ENCODE measurements at places on chromosomes 11 and 22.

GRCh38 chr22:31504282-31504681 lies 7.9 kb downstream of the SFI1 start:
- no peak for DNase-seq

DNA sequence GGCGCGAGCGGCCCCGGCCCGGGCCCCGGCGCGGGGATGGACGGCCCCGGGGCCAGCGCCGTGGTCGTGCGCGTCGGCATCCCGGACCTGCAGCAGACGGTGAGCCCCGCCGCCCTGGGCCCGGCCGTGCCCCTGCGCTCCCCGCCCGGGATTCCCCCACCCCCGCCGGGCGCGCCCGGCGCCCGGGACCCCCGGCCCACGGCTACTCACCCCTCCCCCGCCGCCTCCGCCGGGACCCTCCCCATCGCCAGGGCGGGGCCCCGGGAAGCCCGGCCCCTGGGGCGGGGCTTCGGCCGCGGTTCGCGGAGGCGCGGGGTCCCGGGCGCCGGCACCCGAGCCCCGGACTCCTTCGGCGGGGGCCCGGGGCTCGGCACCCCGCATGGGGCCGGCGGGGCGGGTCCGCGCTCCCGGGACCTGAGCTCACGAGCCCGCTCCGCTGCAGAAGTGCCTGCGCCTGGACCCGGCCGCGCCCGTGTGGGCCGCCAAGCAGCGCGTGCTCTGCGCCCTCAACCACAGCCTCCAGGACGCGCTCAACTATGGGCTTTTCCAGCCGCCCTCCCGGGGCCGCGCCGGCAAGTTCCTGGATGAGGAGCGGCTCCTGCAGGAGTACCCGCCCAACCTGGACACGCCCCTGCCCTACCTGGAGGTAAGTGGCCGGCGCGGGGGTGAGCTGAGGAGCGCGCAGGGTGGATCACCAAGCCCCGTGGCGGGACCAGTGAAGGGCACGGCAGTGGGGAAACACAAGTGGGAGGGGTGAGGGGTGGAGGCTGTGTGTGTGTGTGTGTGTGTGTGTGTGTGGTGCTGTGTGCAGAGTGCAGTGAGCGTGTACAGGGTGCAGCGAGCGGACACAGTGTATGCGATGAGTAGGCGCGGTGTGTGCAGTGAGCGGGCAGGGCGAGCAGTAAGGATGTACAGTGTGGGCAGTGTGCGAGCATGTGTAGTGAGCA lies 2.3 kb downstream of the SHANK3 start:
- DNase-seq, result no peak

GRCh38 chr11:64276653-64277431 lies 7.6 kb downstream of the BAD start:
- no peak for DNase-seq

DNA sequence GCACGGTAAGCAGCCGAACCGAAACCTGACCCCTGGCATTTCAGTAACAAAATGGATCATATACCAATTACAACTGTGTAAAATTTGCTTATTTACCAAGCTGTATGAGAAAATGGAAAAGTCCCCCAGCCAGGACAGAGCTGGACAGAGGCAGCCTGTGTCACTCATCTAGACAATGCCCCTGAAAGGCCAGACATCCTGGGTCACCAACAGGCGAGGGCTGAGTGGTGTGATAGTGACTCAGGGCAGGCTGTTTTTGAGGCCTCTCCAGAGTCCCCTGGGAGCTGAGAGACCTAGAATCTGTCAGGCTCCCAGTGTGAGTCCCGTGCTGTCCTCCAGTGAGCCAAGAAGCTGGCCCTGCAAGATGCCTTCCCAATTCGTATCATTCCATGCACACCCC lies 680.4 kb downstream of the TBC1D22A start:
- DNase-seq, result no peak

DNA sequence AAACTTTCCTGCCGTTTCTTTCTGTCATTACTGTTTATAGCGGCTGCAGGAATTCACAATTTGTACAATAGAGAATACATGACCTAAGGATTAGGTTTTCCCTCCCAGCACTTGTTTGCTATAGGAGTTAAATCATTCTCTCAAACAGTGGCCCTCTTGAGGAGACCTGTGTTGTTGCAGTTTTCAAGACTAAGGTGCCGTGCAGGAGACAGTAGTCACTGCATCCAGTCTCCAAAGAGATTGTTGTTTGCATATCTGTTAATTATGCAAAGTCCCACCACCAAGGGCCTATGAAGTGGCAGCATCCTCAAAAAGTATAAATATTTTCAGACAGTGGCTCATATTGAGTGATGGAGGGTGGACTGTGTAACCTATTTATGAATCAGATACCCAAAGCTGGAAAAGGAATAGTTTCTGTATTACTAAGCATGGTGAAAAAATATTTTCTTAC lies 2.3 kb downstream of the PRSS23 start:
- DNase-seq, result no peak

DNA sequence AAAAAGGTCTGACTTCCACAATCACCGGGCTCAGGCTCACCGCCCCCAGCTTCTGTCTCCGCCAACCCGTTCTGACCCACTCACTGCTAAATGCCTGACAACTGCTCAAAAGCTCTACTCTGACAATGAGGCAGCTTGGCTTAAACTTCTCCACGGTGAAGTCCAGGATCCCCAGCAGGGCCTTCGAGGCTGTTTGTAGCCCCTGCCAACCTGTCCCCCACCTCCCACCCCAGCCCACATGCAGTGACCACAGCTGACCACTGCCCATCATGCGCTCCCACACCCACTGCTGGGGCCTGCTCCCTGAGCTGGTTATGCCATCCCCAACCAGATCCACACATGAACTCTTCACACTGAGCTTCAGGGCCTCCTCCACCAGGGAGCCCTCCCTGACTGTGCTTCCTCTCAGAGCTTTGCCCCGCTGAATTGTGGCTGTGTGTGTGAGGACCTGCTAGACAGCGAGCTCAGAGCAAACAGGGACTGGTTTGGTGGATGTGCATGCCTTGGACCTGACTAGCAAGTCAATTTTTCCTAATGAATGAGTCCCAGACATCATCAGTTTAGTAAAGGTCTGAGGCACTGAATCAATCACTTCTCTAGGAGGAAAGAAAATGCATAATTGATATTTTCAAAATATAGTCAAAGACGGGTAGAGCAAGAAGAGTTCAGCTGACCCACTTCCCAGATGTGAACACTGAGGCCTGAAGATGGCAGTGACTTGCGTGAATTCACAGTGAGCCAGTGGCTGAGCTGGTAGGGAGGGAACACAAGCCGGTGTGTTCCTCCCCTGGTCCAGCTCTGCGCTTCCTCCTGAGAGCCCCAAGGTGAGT lies 7.7 kb downstream of the LRRC32 start:
- DNase-seq, result no peak

- no peak for DNase-seq
These were observed 74.7 kb downstream of the BUD13 start for GRCh38 chr11:116698080-116698479.

DNA sequence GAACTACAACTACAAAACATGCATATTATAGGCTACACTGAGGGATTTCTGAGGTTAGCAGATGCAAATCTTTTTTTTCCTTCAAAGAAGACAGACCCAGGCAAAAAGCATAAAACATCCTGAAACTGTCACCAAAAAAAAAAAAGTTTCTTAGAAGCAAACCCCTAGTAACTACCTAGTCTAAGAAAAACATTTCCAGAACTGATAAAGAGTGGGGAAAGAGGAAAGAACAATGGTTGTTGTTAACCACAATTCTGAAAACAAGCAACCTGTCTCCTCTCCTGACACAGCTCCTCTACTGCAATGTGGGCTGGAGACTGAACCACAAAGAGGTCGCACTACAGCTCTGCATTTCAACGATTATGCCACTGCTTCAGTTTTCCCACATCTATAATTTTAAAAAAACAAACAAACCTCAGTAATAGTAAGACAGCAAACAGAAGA lies 15.0 kb downstream of the DENND5A start:
- DNase-seq, result no peak

DNA sequence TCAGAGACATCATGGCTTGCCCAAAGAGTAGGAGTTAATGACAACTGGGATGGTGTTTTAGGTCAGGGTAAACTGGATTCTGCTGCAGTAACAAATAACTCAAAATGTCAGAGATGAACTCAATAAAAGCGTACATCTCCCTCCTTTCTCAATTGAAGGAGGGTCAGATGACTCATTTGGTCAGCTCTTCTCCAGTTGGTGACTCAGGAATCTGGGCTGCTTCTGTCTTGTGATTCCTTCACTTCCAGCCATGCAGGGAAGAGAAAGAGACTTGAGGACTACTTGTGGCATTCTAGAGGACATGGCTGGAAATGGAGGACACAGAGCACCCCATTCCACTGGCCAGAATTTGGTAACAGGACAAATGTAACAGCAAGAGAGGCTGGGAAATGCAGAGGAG lies 3.2 kb upstream of the SYT13 start:
- DNase-seq, result no peak

GRCh38 chr11:85751724-85752123 lies 59.2 kb downstream of the SYTL2 start:
- no peak for DNase-seq

DNA sequence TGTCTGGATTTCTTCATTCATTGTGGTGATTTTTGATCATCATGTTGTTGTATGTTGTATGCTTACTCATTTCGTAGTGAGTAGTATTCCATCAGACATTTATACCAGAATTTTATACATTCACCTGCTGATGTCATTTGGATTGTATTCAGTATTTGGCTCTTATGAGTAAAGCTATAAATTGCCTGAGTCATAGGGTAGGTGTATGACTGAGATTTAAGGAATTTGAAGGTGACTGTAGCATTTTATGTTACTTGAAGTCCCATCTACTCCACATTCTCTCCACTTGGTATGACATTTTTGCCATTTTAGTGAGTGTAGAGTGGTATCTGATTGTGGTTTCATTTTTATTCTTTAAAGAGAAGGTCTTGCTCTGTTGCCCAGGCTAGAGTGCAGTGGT lies 548.2 kb downstream of the TBC1D22A start:
- DNase-seq, result no peak

GRCh38 chr11:86740628-86741483 lies 59.5 kb upstream of the PRSS23 start:
- no peak for DNase-seq

GRCh38 chr11:8269636-8270035 lies 6.0 kb upstream of the LMO1 start:
- DNase-seq, result no peak

GRCh38 chr11:19712281-19713195 lies at the start of gene NAV2:
NAV2 (plus strand) TSS chr11:19712837; CDS start chr11:19713696, 859 bp downstream.
- DNase-seq, result peak; percentile 51

- DNase-seq, result no peak
These were observed 63.0 kb downstream of the TP53I11 start for GRCh38 chr11:44887636-44888035.

- no peak for DNase-seq
These were observed 31.3 kb upstream of the MYOD1 start for GRCh38 chr11:17687946-17688670.

GRCh38 chr11:73645121-73645969 lies 1.0 kb upstream of the PLEKHB1 start:
- DNase-seq, result no peak

DNA sequence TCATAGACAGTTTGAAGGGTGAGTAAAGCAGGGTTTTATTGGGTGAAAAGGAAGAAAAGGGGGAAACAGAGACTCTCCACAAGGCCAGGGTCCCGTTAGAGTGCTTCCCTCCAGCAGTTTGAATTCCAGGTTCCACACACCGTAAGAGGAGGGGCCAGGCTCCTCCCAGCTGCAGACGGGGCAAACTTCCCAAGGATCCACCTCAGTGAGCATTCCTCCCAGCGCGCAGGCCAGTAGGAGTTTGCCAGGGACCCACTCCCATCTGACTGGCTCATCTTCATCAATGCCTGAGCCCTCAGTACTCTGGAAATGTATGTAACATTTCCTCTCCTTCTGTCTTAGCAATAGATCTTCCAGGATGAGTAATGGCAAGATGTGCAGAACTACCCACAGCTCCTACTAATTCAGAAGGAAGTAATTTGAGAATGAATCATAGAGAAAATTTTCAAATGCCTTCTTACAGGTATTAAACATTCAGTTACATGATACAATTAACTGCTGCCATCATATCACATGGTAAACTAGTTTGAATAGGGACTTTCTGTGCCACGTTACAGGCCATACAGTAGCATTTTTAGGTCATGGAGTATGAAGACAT lies 34.0 kb upstream of the TRPC6 start:
- no peak for DNase-seq

DNA sequence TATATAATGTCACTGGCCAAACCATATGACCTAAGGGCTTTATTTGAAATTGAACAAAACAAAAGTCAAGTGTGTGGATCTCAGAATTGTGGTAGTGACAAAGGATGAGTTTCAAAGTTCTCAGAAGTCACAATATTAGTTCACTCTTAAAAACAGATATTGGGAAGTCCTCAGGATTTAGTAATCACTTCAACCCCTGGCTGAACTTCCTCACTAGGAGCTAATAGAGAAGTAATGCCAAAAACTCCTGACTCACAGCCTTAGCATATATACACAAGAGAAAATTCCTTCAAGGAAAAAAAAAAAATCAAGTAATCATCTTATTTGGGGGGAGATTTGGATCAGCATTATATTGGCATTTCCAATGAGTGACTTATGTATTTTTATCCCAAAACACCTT lies 75.6 kb upstream of the APOA1 start:
- DNase-seq, result no peak

- DNase-seq, result no peak
These were observed 76.6 kb downstream of the PKNOX2 start for GRCh38 chr11:125241104-125241503.

GRCh38 chr11:46009647-46010046 lies 87.2 kb downstream of the LARGE2 start:
- DNase-seq, result no peak
